Transverse colon (tissue), 4 donors: ENCODE measurements at places on chromosomes 6 and 20. TPM values are rescaled to one million over a fixed set of nuclear protein-coding genes. Genes with fewer than 3 reads are reported as not detected.
A peak's percentile ranks its signal among the peaks of the same experiment; 100 is the strongest.

The MYB gene
- total RNA-seq: 39.6 TPM

The RIMS4 gene
- total RNA-seq: 5.6 TPM

The OR2H2 gene
- total RNA-seq: not detected

The PNRC1 gene
- total RNA-seq: 99.1 TPM

The MEI4 gene
- total RNA-seq: not detected

The SNAP91 gene
- not detected for total RNA-seq

The GNAS-AS1 gene
- not detected for total RNA-seq

The BIRC7 gene
- total RNA-seq: 12.7 TPM

The DEFB129 gene
- not detected for total RNA-seq

The CLPSL1 gene
- not detected for total RNA-seq

The DPPA5 gene
- total RNA-seq: not detected

The HLA-B gene
- 3,002 TPM for total RNA-seq

- no peak for DNase-seq
These were observed 78.7 kb downstream of the DLL1 start for GRCh38 chr6:170212051-170212756.

GRCh38 chr6:39685938-39686337, 39.3 kb downstream of the KIF6 start:
- DNase-seq: no peak

- no peak for DNase-seq
These were observed 96.6 kb downstream of the HAO1 start for GRCh38 chr20:7843613-7844012.

DNA sequence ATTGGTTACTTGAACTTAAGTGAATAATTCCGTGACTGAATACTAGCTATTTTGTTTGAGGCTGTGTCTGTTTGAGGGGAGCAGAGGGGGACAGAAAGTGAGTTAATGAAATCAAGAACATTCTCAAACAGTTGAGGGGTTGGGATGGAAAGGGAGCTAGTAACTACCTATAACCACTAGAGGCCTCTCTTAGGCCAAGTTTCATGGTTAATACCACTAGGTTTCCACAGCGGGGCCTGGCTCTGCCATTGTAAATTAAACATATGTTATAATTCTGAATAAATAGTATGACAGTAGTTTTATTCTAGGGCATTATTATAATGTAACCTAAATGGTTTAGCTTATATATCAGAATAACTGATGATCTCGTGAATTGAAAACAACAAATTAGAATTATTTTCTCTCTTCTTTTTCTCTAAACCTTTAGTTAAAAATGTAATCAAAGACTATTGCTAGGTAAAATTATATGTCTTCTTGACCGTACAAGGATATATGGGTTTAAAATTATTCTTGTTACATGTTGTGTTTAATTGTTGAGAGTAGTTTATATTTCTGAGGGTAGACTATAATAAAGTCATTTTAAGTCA, 108.1 kb downstream of the BCKDHB start:
- peak; percentile 11 for DNase-seq

DNA sequence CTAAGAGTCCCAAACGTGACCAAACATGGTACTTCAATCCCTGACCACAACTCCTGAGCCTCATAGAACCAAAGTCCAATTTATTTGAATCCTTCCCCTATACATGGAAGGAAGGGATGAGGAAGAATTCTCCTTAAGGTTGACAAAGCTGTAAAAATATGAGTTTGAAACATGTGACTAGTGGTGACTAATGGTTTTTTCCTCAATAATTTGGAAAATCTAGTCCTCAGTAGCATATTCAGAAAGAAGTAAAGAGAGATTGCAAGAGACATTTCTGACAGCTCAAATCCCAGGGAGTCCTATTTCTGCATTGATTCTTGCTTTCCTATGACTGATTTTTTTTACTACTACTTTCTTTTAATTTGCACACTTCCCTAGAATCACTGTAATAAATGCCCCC, 443.7 kb downstream of the FRK start:
- no peak for DNase-seq

DNA sequence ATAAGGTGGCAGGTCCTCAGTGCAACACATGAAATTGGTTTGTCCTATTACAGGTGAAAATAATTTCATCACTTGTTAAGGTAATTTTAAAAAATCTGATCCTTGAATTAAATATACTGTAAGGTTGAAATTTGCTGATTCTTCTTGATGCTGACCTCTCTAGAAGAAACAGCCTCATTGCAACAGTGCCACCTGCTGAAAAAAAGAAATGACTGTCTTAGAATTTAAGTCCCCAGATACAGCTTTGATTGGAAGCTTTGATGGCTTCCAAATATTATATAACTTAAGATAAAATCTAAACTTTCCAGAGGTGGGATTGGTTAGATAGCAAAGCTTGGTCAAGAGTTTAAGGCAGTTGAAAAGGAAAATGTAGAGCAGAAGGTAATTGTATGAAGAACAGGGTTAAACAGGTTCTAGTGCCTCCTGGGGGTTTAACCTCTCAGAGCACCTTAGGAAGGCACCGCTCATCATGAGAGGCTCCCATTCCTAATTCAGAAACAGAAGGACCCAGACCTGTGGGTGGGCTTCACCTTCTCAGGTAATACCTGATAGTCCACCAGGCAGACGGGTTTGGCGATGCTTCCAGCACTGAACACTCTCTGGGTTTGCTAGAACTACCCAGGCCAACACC, 401.0 kb downstream of the PAX1 start:
- no peak for DNase-seq

- DNase-seq: no peak
These were observed 106.5 kb upstream of the NT5E start for GRCh38 chr6:85343428-85343827.

DNA sequence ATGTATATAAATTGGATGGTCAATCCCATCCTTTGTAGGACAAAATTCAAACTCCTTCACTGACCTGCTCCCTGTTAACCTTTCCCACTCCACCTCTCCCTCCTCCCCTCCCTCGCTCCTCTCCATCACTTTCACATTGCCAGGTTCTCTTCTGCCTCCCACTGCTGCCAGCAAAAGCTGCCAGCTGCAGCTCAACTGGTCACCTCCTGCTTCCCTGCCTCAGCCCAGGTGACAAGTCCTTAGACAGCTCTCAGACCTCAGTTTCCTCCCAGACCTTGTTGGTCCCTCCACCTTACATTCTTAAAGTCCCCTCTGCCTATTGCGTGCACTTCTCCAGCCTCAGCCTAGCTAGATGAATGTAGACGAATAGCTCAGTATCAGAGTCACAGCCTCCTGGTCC, 23.3 kb upstream of the RTF2 start:
- no peak for DNase-seq

GRCh38 chr6:43924222-43924702, 154.3 kb downstream of the VEGFA start:
- no peak for DNase-seq

DNA sequence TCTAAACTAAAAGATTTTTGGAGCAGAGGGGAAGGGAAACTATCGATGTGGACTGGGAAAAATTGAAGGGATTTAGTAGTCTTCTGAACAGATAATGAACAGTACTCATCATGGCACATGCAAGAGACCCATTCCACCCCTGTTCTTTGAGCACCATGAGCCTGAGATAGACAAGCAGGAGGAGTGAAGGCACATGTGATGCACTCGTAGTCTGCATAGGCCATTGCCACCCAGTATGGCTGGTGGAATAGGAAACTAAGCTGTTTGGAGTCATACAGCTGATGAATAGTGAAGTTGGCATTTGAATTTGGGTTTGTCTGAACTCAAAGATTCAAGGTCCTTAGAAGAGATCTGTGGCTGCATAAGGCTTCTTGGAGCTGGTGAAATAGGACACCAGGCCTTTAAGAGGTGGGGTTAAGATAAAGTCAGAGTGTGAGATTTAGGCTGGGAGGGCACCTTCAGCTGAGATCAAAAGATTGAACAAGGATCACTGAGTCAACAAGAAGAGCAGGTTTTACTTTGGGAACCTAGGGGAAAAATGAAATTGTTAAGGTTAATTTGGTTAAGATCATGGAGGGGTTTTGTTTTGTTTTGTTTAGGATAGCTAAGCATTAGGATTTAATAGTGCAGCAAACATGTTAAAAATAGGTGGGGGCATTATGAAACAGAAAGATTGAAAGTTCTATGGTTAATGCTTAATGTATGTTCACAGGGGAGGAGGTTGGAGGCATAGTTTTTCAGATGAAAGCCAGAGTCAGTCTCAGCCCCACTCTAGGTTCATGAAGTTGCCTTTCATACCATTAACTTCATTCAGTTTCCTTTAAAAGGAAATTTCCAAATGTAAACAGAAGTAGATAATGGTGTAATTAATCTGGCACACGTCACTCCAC, 148.8 kb downstream of the ARID1B start:
- DNase-seq: no peak

- no peak for DNase-seq
These were observed 133.9 kb upstream of the NEDD9 start for GRCh38 chr6:11366183-11366933.

- DNase-seq: no peak
These were observed 89.9 kb downstream of the CDC5L start for GRCh38 chr6:44477293-44477894.

DNA sequence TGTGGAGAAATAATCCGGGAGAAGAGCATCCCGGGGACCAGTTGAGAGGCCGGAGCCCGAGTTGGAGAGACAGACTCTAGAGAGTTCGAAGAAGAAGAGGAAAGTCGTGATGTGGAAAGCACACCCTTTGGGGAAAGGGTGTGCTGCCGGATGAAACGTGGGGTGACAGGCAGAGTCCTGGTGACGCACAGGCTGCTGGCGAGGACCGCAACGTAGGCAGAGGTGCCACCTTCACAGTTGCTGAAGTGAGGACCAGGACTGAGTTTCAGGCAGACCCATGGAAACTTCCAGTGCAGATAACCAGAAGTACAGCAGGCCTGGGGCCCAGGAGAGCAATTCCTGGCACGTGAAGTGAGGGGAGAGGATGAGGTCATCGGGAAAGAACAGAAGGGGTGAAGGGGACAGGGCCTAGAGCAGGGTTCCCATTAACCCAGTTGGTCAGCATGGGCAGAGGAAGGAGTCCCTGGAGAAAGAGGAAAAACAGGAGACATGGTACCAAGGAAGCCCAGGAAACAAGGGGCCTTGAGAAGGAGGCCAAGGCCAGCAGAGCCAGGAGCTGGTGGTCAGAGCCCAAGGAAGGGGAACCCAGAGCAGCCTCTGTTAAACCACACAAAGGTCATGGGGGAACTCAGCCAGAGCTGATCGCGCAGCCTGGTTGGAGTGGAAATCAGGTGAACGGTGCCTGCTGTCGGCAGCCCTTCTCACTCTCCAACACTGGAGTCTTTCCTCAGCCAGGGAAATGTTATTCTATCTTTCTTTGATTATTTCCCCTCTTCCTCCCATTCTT, 84.1 kb downstream of the PRND start:
- no peak for DNase-seq

DNA sequence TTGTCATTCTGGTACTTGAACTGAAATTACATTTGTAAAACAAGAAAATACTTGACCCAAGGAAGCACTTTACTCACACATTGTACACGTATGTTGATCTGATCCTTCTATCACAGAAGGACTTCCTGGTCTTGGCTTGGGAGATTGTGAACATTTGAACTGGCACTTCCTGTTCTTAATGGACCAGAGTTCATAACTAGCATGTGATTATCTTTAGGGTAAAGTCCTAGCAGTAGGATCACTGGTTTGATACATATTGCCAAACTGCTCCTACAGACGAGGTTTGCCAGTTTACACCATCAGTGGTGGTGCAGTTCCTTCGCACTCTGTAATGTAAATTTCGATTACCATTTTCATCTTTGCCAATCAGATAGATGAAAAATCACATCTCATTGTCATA, 12.7 kb downstream of the HECA start:
- DNase-seq: no peak

GRCh38 chr20:31573555-31574321, 31.4 kb upstream of the ID1 start:
- DNase-seq: peak; percentile 31

GRCh38 chr6:138253731-138254130, 35.4 kb upstream of the PBOV1 start:
- DNase-seq: no peak

DNA sequence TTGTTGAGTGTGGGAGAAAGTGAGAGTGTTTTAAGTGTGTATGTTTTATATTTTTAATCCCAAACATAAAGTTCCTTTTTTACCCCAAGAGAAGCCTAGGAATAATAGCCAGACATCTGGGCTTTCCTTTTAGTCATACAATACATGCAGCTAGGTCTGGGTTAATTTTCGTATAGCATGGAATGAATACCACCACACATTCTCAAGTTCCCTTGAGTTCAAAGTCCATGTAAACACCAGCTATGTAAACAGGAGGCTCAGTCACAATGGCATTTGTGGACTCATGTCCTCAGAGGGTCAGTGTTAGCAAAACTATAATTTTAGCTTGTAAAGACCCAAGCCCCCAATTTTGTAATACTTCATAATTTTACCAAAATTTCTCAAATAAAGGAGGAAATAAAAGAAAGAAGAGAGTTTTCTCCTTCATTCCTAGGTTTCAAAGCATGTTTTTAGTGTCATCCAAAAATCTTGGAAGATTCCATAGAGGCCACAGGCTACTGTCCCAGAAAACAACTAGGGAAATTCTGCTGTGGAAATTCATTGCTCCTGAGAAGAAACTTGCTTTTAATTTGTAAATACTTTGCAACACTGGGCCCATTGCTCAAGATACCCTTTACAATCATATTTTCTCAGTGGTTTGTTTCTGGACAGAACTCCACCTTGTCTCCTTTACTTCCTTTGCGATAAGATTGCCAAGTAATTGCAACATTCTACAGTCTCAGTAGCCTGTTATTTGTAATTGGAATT, 671.2 kb downstream of the COL12A1 start:
- DNase-seq: no peak

- DNase-seq: peak; percentile 56
These were observed 7.9 kb upstream of the ABRACL start for GRCh38 chr6:139020689-139021088.

GRCh38 chr6:168671863-168672546, 231.0 kb downstream of the SMOC2 start:
- DNase-seq: no peak

DNA sequence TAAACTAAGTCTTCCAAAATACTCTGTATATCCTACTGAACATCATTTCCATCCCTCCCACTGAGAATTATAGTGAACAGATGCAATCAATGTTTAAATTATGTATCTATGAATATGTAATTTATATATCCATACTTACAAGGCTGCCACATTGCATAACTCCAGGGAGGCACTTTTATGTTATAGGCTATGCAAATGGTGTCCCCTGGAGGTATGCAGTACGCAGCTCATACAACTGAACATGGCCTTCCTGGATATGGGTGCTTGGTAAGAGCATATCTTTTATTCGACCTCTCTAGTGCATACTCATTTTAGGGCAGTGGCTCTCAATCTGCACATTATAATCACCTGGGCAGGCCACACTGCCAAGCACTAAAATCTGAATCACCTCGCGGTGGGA, 127.3 kb downstream of the BANF2 start:
- DNase-seq: no peak

DNA sequence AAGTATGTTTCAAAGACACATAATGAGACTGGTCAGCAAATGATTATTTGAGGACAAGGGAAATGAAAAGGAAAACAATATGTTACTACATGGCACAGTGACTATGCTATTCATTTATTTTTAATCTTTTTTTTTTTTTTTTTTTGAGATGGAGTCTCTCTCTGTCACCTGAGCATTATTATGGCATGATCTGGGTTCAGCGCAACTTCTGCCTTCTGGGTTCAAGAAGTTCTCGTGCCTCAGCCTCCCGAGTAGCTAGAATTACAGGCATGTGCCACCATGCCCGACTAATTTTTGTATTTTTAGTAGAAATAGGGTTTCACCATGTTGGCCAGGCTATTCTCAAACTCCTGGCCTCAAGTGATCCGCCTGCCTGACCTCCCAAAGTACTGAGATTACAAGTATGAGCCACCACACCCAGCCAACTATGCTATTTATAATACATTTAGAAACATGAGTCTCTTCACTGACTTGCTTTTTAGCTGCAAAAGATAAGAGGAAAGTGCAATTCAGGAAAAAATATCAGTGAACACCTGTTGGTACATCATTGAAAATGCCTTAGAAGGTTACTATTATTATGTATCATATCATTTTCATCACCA, 3.4 kb downstream of the CALHM4 start:
- DNase-seq: no peak
